Forelimb muscle (tissue), 1 donor: ENCODE measurements at places on chromosomes 4 and X. TPM values are rescaled to one million over a fixed set of nuclear protein-coding genes. Genes with fewer than 3 reads are reported as not detected.
A peak's percentile ranks its signal among the peaks of the same experiment; 100 is the strongest.

The MAOB gene
- 0.95 TPM for polyA plus RNA-seq

The GAGE12H gene
- polyA plus RNA-seq, result not detected

The SPARCL1 gene
- polyA plus RNA-seq, result 224 TPM

The GASK1B gene
- polyA plus RNA-seq, result 46.4 TPM

The CXorf65 gene
- polyA plus RNA-seq, result 0.54 TPM

The MOB1B gene
- polyA plus RNA-seq, result 32.1 TPM

The CAPN6 gene
- 557 TPM for polyA plus RNA-seq

The NDST4 gene
- polyA plus RNA-seq, result 1.0 TPM

The F8A1 gene
- polyA plus RNA-seq, result 8.1 TPM

The SMIM10 gene
- polyA plus RNA-seq, result 12.7 TPM

The GPR82 gene
- polyA plus RNA-seq, result 0.06 TPM

DNA sequence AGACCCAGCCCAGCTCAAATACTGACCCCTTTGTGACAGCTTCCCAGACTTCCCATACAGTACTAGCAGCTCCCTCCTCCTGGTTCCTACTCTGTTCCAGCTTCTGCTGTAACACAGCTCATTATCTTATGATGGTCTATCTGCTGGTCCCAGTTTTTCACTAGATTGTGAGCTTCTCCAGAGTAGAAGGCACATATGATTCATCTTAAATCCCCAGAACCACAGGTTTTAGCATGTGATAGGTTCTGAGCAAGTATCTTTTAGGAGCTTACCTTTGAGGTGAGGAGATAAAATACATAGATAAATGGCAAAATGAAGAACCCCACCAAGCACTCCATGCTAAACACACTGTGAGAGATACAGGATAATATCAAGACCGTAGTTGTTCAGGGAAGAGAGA is 27.6 kb upstream of the ANXA3 start:
- DNase-seq, result no peak

DNA sequence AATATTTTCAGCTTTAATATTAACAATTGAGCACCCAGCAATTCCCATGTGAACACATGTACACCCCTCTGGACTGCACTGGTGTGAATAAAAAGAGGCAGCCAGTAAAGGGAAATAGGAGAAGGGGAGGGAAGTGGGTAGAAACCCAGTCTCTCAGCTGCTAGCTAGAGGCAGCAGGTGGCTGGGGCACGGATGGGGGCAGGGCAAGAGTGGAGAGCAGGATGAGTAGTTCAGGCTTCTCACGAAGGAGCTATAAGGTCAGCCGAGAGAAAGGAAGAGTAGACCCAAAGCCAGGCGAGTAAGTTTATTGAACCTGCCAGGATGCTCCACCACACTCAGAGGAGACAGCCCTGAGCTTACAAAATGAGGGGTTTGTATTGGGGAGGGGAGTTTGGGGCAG is 184.8 kb upstream of the MTMR8 start:
- no peak for DNase-seq

DNA sequence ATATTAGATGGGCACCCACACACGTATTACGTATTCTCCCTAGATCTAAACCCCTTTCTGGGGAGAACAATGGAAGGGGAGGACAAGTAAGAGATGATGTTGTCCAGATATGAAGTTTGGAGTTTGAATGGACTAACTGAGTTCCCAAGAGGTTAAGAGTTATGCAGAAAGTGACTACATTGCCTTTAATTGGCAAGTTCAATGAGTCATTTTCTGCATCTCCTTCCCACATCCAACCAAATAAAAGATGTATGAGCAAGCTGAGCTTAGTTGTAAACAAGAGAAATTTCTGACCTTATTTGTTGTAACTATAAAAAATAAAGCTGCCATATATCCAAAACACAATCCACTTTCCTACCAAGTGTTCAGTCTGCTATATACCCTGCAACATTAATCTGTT is 50.5 kb downstream of the TIGD2 start:
- DNase-seq, result no peak

GRCh38 chrX:12701628-12702027 is 89.6 kb upstream of the PRPS2 start:
- peak; percentile 6 for DNase-seq

GRCh38 chr4:147236806-147237205 is 244.1 kb upstream of the EDNRA start:
- DNase-seq, result no peak

GRCh38 chr4:144948009-144948408 is 150.0 kb downstream of the ANAPC10 start:
- no peak for DNase-seq

DNA sequence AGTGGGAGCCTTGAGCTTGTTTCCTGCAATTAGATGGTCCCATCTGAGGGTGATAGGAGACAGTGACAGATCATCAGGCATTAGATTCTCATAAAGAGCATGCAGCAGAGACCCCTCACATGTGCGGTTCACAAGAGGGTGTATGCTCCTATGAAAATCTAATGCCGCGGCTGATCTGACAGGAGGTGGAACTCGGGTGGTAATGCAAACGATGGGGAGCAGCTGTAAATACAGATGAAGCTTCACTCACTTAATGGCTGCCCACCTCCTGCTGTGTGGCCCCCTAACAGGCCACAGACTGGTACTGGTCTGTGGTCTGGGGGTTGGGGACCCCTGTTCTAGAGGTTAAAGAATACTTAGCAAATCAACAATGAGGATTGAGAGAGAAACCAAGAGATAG is 201.5 kb upstream of the PITX2 start:
- DNase-seq, result no peak

GRCh38 chr4:59179372-59179771 is 2020.8 kb upstream of the ADGRL3 start:
- no peak for DNase-seq

GRCh38 chrX:130772105-130772775 is 130.8 kb downstream of the ENOX2 start:
- DNase-seq, result no peak

DNA sequence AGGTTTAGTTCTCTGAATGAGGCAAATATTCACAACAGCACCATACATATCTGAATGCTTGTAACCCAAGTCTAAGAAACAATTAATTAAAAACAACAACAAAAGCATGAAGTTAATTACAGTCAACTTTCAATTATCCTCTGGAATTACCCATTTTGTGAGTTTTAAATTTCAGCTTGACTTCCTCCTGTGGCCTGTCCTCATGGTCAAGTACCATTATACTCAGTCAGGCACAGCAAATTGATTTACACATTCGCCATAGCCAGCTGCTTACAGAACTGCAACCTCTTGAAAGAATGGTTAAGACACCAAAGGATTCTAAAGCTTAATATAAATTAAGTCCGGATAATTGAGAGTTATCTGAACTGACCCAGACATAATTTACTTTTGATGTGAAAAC is 306.5 kb downstream of the CAMK2D start:
- DNase-seq, result no peak

- DNase-seq, result no peak
Observed at GRCh38 chr4:182913036-182913435, 4.2 kb downstream of the DCTD start.

- DNase-seq, result no peak
Observed at GRCh38 chrX:120299928-120300327, 11.3 kb downstream of the TMEM255A start.

GRCh38 chr4:186485561-186486062 is 69.8 kb downstream of the MTNR1A start:
- DNase-seq, result no peak

- DNase-seq, result no peak
Observed at GRCh38 chrX:387729-388128, 1.0 kb upstream of the PPP2R3B start.

GRCh38 chr4:38837849-38838248 is 18.8 kb downstream of the TLR6 start:
- DNase-seq, result no peak

DNA sequence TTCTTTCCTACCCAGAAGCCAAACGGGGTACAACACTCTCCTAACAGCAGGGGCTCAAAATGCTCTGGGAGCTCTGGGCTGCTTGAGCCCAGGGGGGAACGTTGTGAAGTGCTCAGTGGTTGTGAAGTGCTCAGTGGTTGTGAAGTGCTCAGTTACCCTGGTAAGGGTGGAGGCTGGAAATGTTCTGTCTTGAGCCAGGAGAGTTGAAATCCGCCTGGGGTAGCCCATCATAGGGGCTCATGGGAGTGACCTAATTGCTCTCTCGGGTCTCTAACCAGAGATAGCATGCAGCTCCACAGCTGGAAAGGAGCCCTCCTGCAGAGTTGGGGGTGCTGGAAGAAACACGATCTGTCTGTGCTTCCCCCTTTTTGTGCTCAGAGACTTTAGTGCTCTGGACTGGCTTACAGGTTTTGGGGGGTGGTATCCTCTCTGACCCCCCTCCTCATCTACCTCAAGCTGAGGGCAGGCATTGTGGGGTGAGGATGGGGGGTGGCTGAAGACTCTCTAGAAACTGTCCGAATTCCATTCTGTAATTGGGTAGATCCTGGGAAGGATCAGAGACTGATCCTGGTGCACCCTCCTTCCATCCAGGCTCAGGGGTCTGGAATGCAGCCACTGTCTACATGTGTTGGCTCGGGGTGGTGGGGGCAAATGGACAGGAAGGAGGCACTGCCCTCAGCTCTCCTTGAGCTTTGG is 2.7 kb downstream of the EFNB1 start:
- no peak for DNase-seq

GRCh38 chrX:38819709-38820108 is 18.4 kb downstream of the MID1IP1 start:
- DNase-seq, result no peak

DNA sequence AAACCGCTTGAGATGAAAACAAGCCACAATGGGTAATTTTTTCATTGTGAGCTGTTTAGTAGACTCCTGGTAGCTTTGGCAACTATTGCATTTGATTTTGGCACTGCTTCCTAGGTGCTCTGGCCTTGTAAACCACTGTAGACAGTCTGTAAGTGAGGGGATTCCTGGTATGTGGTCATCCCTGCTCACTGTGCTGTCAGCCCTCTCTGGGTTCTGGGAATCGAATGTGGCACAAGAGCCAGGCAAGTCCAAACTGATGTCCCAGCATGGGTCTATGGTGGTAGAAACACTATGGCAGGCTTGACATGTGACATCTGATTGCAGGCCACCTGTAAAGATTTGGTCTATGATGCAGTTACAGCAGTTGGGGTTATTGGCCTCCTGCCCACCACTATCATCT is 2.5 kb downstream of the USP51 start:
- no peak for DNase-seq

DNA sequence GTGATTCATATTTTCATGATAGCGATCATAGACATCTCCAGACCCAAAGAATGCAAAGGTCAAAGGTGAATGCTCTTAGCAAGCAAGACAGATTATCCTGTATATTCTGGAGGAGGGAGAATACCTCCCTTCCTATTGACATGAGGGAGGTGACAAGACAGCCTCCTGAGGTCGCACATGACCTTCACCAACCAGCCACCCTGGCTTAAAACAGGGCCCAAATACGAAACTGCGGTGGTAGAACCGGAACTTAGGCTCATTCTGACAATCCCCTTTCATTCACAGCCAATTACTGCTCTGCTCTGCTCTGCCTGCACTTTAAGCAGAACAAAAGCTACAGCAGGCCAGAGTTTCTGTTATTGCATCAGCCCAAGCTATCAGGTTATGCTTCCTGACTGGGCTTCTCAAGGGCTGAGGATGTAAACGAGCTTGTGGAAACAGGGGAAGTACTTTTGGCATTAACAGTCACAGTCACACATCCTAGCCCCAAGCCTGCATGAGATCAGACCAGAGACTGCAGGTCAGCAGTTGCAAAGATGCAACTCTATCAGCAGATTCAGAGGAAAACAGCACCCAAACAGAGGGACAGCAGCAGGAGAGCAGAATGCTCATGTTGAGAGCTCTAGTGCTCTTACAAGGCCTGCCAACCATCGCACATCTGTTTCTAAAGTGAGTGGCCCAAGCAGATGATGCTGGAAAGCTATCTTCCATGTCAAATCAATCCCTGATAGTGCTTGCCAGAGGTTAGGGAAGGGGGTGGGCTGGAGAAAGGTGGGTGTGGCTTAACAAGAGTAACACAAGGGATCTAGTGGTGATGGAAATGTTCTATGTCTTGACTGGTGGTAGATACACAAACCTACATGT is 51.3 kb upstream of the MAP3K15 start:
- no peak for DNase-seq

DNA sequence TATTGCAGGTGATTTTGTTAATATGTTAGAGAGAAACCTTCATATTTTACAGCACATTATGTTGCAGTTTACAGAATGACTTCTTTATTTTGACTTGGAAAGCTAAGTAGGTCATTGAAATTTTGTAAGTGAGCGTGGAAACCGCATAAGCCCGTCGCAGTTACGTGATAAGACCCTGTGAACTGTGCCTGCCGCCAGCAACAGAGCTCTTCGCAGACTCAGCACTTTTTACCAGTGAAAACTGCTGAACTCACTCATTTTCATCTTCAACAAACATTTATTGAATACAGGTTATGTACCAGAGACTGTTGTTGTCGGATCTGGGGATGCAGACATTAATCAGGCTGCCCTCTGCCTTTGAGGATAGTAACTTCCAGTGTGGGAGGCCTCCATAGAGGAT is 355.7 kb downstream of the HS3ST1 start:
- no peak for DNase-seq

DNA sequence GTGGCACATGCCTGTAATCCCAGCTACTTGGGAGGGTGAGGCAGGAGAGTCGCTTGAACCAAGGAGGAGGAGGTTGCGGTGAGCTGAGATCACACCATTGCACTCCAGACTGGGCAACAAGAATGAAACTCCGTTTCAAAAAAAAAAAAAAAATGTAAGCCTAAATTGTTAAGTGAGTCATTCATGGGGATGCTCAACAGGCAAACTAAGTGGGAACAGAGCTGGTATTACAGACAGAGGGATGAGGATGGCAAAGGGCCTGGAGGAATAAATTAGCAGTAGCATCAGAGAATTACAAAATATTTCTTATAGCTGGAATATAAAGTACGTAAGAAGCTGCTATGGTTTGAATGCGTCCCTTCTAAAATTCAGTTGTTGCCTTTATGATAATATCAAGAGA is 43.4 kb upstream of the OGT start:
- no peak for DNase-seq

- DNase-seq, result no peak
Observed at GRCh38 chrX:25131055-25131454, 115.3 kb upstream of the ARX start.

GRCh38 chr4:188435381-188435780 is 296.1 kb downstream of the TRIML1 start:
- no peak for DNase-seq

GRCh38 chr4:64399313-64400109 is 9.7 kb downstream of the TECRL start:
- DNase-seq, result no peak

DNA sequence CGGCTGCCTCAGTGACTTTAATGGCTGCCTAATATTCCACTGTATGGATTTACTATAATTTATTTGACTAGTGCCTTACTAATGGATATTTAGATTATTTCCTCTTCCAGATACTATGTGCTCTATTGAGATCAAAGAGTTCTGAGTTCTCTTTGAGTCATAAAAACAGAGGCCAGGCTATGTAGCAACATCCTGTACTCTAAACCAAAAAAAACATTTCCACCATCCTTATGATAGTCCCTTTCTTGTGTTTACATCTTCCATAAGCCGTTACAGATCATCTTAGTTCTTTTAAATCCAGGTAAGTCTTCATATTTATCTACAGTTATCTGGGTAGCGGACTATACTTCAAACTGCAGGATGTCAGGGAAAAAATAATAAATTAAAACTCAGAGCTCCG is 56.6 kb upstream of the TMEM184C start:
- no peak for DNase-seq

GRCh38 chr4:18914182-18914581 is 892.6 kb upstream of the LCORL start:
- no peak for DNase-seq

- no peak for DNase-seq
Observed at GRCh38 chr4:123587983-123588494, 191.4 kb downstream of the SPRY1 start.
